Adrenal gland (tissue), 19 donors: ENCODE measurements at places on chromosomes 13 and 19.

DNA sequence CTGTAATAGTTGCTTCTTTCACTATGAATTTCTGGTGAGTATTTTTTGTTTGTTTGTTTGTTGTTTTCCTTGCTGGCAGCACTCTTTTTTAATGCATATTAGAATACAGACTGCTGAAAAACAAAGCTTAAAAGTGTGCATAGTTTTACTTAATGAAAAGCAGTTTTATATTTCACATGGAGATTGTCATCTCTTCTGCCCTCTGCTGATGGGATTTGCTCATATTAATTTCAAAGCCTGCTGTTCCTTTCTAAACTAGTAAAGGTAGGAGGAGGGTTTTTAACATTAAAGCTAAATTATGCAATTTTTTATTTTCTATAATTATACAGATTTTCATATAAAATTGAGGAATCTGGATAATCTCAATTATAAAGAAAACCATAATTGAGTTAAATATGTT, 692.6 kb upstream of the SLITRK1 start:
- DNase-seq = no peak

GRCh38 chr19:3945838-3946237, 13.0 kb downstream of the NMRK2 start:
- no peak for DNase-seq

GRCh38 chr13:24207841-24208667, 47.5 kb downstream of the SPATA13 start:
- peak; percentile 80 for DNase-seq

DNA sequence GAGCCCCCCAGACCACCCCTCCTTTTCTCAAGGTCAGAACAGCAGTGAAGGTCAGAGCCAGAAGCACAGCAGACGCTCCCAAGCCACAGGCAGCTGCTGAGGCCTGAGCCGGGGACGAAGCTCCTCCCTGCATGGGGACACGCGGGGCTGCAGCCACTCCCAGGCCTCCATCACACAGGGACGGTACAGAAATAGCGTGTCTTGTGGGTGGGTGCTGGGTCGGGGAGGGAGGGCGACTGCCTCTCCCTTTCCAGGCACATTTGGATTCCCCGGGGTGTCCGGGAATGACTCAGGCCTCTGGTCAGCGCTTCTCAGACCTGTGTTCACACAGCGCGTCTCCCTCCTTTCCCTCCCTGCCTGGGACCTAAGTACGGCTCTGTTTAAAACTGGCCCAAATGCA, 33.2 kb downstream of the RASA3 start:
- peak; percentile 79 for DNase-seq

DNA sequence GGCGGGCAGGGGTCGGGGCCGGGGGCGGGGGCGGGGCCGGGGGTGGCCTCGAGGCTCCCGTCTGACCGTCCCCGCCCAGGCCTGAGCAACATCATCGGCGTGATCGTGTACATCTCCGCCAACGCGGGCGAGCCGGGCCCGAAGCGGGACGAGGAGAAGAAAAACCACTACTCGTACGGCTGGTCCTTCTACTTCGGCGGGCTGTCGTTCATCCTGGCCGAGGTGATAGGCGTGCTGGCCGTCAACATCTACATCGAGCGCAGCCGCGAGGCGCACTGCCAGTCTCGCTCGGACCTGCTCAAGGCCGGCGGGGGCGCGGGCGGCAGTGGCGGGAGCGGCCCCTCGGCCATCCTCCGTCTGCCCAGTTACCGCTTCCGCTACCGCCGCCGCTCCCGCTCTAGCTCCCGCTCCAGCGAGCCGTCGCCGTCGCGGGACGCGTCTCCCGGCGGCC, 9.4 kb upstream of the CACNG6 start:
- no peak for DNase-seq

- peak; percentile 67 for DNase-seq
These were observed 8.0 kb downstream of the MYO1F start for GRCh38 chr19:8569066-8569771.

- DNase-seq = peak; percentile 94
These were observed at the start of gene NDUFB7 for GRCh38 chr19:14571695-14572490. Gene NDUFB7, minus strand, starts transcription at chr19:14572066. Its CDS starts 66 bp downstream, at chr19:14572000.

DNA sequence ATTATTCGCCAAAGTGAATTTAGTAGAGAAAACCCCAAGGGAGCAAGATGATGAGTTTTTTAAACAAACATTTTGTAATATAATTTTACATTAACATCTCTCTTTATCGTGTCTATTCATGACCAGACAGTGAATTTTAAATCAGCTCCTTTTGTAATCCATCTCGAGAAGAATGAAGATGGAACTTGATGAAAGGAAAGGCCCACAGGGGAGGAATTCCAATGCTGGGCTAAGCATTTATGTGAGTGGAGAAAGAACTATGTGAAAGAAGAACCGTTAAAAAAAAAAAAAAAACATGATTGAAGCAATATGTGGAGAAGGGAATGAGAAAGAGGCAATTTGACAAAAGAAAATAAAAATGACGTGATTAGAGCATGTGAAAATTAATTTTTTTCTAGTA, 170.6 kb downstream of the KCTD12 start:
- no peak for DNase-seq

DNA sequence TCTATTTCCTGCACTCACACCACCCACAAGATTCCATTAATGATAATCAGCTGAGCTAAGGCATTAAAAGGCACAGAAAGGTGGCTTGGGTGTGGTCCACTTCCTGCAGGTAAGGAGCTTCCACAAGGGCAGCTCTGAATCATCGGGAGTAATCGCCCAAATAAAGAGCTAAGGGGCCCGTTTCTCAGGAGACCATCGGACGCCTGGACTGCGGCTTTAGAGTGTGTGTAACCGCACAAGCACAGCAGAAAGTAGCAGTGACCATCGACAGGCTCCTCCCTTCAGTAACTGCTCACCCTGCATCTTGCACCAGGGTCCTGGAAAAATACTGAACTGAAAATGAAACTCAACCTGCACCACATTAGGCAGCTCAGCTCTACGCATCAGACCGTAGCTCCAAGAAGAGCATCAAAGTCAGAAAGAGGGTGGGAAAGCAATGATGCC, 6.0 kb downstream of the STK24 start:
- DNase-seq = peak; percentile 50

DNA sequence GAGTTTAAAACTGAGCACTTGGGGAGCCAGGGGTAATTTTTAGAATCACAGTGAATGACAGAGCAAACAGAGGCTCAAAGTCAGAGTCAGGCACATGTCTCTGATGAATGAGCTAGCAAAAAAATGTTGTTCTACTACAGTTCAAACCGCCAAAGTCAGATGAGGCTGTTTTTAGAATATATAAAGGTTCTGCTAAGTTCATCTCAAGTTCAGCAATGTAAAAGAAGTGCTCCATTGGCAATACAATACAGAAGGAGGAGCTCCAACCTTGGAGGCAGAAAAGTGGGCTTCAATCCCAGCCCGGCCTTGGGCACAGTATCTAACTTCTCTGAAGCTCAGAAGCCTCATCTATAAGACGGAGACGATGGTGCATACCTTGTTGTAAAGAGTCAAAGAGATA, 70.1 kb upstream of the IPO5 start:
- DNase-seq = no peak

- no peak for DNase-seq
These were observed 32.6 kb upstream of the CXCL17 start for GRCh38 chr19:42475366-42475765.

DNA sequence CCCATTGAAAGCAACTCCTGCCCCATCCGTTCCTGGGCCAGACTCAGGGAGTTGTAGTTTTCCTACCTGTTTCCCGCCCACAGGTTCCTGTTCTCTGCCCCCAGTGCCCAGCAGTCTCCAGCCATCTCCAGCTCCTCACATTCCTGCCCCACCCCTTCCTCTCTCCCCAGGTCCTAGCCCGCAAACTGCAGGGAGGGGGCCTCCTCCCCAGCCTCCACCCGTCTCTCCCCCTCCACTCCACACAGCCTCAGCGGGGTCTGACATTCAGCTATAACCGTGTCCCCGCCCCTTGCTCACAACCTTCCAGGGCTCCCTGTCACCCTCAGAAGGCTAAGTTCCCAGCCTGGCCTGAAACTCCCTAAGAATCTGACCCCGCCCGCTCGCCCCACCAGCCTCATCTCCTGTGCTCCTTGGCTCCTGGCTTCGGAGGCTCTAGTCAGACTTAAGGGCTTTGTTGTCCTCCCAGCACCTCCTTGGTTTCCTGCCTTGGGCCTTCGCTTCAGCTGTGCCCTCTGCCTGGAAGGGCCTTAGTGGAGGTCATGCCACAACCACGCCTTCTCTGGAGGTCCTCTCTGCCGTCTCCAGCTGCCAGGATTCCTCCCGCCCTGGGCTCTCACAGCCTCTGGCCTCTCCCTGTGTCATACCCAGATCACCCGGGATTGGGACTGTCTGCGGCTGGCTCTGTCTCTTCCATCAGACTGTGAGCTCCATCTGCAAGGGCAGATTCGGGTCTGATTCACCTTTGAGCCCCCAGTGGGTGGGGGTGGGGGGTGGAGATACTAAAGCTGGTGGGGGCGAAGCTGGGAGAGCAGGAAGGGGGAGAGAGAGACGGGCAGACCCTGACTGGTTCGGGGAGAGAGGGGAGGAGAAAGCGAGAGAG, 5.1 kb upstream of the SPACA6 start:
- DNase-seq = peak; percentile 89

DNA sequence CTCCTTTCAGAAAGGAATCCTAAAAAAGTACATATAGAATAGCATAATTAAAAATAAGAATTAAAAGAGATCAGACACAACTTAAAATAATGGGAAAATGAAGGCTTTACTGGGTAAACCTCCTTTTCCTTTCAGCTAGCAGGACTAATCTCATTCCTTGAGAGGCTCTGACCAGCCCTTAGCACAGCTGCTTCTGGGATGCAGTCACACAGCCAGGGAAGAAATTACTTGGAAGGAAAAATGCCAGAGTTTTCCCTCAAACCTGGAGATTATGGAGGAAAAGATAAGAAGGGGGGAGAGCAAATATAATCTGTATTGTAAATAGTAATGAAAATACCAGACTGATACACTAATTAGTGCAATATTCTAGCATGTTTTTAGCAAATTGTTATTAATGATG, 91.8 kb downstream of the LRCH1 start:
- no peak for DNase-seq

GRCh38 chr13:113186061-113186900, 22.2 kb downstream of the PCID2 start:
- DNase-seq = no peak

DNA sequence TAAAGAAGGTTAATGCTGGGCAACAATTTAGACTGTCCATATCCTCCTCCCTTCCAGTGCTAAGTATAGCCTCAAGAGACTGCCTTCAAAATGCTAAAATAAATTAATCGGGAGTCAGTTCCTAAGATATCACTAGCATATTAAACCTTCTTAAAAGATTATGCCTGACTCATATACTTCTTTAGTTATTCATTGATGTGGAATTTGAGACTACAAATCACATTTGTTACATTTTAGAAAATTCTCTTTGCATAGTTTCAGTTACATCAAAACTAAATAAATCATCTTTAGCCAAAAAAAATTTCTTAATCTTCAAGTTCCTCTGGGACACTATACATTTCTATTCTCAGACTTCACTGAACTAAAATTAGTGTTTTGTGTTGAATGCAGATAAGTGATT, 769.1 kb downstream of the PCDH9 start:
- no peak for DNase-seq
